Activated T-cell treated with anti-CD3 and anti-CD28 coated beads, Interleukin-2, amount 50 U/mL, for 48 hours (primary cell): ENCODE measurements at places on chromosomes 7 and 10.

DNA sequence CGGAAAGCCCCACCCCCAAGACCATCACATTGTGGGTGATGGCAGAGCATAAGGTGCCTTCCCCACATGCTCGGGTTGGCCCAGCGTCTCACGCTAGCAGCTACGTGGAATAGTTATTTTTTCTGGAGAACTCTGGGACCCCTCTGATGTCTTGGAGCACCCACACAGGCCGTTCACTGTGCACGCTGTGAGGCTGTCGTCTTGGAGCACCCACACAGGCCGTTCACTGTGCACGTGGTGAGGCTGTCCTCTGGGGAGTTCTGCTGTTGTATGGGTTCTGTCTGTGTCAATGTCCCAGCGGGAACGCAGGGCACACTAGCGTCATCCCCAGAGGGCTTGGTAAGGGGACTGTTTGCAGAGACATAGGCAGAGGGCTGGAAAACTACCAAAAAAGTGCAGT is 38.8 kb upstream of the FAM20C start:
- DNase-seq: no peak

DNA sequence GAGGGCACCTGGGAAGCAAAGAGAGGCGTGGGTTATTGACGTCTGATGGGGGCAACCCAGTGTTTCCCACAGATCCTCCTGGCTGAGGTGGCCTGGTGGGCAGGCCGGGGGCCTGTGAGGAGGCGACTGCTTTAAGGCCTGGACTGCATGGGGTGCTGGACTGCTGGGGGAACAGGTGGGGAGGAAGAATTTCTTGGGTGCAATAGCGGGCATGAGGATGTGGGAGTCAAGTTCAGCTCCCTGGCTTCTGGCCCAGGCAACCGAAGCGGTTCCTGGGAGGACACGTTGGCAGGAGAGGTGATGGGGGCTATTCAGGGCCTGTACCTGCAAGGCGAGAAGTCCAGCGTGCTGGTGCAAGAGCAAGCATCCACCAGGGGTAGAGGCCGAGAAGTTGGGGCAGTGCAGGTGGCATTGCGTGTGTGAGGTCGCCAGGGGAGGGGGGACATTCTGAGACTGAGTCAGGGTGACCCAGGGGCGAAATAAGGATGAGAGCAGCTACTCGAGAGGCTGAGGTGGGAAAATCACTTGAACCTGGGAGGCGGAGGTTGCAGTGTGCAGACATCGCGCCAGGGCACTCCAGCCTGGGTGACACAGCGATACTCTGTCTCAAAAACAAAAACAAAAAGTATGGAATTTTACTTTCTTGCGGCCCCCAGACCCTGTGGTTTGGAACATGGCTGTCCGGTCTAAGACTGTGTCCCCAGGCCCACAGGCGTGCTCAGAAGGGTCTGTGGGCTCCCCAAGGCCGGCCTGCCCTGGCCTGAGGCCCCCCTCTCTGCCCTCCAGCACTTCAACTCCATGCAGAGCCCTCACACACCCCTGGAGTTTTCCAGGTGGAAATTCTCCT is 53.6 kb upstream of the ELN start:
- DNase-seq: no peak

DNA sequence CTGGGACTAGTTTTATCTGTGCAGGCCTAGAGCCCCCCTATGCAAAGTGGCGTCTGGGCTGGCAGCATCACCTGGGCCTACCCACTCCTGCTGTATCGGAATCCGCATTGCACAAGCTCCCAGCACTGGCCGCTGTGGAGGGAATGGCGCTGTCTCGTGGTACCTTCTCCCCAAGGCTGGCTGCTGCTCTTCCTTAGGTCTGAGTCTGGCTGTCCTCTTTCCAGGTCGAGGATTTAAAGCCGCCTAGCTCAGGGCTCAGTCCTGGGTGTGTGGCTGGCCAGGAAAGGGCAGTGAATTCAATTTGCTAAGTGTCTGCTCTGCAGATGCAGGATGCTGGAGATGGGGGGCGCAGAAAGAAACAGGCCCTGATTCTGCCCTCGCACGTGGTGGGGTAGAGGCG is 44.7 kb downstream of the MGMT start:
- DNase-seq: no peak

DNA sequence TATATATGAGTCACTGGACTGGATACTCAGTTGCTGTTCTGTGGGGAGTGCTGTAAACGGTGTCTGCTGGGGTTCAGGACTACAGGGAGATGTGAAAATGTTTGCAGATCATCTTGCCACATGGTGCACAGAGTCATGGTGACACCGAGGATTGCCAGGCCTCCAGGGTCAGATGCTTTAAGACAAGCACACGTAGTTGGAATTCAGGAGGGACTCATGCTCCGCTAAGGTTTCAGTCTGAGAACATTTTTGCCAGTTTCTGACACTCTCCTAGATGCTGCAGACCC is 211.3 kb downstream of the CXCL12 start:
- no peak for DNase-seq

GRCh38 chr7:54678763-54679489 is 80.1 kb downstream of the SEC61G start:
- DNase-seq: no peak

DNA sequence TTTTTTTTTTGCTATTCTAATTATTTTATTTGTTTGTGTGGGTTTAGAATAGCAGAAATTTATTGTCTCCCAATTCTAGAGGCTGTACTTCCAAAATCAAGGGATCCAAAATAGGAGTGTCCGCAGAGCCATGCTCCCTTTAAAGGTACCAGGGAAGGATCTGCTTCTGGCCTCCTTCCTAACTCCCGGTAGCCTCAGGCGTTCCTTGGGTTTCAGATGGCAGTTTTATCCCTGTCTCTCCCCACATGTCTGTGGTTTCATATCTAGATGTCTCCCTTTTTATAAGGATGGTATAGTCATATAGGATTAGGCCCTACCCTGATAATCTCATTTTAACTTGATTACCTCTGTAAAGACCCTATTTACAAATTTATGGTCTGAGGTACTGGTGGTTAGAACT is 48.4 kb downstream of the BMPR1A start:
- DNase-seq: no peak

DNA sequence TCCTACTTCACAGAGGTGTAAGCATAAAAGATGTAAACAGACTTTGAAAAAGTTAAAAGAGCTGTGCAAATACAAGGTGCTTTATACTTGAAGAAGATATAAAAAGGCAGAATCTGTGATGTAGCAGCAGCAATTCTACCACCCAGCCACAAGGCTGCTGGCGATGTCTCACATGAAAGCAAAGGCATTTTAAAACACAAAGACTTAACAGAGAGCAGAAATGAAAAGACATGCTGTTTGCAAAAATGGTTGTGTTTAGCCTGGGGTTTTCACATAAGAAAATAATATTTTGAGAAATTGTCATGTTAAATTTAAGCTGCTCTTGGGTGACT is 85.5 kb upstream of the ZNF800 start:
- DNase-seq: no peak

- no peak for DNase-seq
Observed at GRCh38 chr10:16297642-16298041, 139.2 kb upstream of the PTER start.

- no peak for DNase-seq
Observed at GRCh38 chr10:78494179-78494578, 460.5 kb downstream of the RPS24 start.

- no peak for DNase-seq
Observed at GRCh38 chr10:17217631-17218232, 10.3 kb upstream of the VIM start.

DNA sequence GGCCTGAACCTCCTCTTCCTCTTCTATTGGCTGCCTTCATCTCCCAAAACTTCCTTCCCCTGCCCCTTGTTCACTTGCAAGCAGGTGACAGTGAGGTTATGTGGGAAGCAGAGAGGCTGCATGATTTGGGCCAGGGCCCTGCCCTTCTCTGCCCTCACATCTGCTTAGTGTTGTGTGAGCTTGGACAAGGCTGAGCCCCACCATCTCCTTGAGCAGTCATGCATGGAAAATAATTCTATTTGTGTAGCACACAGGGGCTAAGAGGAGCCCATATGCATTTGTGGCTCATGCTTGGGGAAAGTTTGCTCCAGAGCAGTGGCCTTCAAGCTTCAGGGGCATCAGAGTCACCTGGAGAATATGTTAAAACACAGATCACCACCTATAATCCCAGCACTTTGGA is 26.8 kb upstream of the AQP1 start:
- no peak for DNase-seq

DNA sequence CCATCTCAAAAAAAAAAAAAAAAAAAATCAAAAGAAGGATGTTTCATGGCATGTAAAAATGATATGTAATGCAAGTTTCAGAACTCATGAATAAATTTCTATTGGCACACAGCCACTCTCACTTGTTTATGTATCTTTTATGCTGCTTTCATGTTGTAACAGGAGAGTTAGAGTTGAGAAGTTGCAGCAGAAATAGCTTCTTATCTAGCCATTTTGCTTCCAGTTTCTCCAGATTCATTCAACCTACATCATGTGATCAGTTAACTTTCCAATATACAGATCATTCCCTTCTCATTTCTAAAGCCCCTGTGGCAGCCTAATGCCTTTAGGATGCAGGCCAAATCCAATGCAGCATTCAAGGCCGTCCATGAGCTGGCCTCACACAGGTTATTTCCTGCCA is 30.4 kb downstream of the ZNF786 start:
- no peak for DNase-seq

DNA sequence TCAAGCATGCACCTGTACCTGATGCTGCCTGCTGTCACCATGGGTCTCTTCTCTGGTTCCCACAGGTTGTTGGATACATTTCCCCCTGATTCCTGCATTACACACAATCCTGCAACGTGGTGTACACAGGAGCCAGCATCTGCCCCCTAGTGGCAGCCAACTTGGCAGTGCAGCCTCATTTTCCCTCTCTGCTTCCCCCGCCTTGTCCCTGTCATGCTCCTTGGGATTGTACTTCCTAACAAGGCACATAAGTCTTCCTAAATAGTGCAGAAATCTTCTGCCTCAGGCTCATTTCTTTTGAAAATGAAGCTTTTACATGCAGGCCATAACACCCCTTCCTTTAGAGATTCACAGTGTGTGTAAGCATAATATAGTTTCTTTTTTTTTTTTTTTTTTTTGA is 387.5 kb downstream of the CCSER2 start:
- no peak for DNase-seq

DNA sequence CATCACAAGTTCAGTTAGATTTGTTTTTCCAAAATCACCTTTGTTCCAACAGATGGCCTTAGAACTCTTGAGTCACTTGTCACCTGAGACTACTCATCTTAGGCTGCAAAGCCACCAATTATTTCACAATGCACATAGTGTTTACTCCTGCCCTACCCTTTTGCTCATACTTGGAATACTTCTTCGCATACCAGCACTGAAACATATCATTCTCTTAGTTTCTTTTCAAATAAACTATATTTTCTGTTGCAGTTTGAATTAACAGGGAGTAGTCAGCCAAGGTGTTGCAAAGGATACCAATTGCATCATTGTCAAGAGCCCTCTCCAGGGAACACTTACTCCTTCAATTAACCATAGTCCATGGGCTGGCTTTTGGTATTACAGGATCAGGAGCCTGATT is 71.0 kb downstream of the CASD1 start:
- DNase-seq: no peak

DNA sequence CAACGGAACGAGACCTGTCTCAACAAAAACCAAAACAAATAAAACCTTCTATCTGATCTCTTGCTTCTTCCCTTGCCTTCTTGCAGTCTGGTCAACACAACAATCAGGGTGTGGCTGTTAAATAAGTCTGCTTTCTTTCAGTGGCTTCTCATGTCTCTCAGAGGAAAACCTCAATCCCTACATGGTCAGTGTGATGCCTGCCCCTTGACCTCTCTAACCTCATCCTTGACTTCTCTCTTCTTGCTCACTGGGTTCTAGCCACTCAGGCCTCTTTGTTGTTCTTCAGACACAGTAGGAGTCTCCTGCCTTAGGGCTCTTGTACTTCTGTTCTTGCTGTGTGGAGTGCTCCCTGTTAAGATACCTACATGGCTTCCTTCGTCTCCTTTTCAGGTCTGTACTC is 220.4 kb downstream of the SDHAF3 start:
- no peak for DNase-seq

DNA sequence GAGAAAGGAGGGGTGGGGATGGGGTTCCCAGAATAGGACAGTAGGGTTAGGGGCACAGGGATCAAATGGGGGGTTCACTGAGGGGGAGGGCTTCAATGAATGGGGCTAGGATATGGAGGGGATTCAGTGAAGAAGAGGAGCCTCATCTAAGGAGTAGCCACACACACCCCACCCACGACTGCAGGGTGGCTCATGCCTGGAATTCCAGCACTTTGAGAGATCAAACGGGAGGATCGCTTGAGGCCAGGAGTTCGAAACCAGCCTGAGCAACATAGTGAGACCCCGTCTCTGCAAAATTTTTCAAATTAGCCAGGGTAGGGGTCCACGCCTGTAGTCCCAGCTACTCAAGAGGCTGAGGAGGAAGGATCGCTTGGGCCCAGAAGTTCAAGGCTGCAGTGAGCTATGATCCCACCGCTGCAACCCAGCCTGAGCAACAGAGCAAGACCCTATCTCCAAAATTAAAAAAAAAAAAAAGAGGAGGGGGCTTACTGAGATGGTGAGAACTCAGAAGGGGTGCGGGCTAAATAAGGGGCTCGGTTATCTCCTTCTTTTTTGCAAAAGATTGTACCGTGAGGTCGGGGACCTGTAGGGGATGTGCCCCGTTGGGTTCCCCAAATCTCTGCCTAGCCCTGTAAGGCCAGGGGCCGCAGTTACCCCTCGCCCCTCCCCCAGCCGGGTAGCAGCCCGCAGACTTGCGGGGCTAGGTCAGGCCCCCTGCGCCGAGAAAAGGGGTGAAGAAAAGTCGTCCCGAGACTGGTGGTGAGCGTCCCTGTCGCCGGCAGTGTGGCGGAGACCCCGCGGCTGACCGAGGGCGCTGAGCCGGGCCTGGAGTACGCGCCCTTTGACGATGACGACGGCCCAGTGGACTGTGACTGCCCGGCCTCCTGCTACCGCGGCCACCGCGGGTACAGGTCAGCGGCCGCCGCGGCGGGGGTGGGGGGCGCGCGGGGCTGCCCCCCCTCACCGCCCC is 43.1 kb upstream of the HSPB1 start:
- no peak for DNase-seq

DNA sequence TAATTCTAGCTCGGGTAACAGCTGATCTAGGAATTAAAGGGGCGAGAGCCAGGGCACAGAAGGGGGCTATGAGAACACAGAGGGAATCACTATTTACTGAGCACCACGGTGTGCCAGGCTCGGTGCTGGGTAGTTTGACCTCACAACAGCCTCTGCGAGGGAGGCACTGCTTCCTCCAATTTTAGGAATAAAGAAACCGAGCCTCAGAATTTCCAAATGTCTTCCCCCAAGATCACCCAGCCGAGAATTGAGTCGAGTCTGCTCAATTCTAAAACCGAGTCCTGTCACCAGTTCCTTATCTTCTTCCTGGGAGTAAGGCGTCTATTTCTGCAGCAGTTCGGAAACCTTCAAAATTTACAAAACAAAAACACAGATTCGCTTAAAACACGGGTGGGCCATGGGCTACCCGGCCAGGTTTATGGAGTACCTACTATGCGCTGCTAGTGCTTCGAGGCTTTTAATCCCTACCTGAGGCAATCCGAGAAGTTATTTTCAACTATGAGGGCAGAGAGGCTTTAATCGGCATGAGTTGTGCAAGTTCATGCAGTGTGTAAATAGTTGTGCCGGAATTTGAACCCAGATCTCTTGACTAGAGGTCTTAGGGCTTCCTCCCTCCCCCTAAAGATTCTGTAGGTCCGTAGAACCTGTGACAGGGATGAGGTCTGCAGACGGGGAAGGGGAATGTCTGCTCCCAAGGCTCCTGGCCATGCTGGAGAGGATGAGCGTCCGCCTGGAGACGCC is 872 bp upstream of the HMX2 start:
- DNase-seq: no peak

GRCh38 chr7:103824251-103824650 is 165.2 kb downstream of the RELN start:
- no peak for DNase-seq
